ENCODE measurements at places on chromosomes 7 and 10.

DNA sequence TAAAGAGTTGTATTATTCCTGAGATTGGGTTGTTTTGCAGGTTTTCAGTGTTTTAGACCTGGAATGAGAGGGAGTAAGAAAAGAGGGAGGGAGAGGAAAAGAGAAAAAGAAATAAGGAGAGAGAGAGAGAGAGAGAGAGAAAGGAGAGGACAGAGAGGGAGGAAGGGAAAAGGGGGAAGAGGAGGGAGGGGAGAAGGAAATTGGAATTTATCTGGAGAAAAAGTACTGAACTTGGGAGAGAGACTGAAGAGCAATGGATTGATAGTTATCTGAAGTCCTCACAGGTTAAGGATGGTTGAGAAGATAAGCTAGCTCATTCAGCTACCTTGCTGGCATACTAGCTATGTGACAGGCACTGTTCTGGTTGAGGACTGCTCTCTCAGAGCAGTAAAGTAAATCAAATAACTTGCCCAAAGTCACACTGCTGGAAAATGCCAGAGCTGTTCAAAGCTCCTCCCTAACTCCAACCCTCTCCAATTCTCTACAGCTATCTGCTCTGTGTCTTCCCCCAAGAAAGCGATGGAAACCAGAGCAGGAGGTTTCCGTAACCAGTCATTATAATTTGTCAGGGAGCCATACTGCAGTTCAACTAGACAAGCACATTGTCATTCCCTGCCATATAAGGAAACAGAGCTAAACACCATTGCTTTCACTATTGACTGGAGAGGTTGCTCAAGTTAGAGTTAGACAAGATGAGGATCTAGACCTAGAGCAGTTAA is 10.7 kb downstream of the CALD1 start:
- no peak for DNase-seq

DNA sequence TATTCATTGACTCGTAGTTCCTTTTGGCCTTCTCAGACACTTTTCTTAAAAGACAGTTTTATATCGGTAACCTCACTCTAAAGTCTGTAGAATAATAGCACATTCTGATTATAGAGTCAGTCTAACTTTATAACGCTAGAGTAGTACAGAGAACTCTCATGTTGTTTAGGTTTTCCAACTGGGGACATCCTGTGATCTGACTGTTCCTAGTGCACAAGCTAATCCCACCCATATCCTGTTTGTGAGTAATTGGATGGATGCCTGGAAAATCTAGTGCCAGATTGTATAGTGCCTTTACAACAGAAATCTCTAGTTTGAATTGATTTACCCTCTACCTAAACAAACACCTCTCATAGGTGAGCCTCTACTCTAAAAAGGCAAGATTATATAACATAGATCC is 107.4 kb downstream of the ZEB1 start:
- no peak for DNase-seq

DNA sequence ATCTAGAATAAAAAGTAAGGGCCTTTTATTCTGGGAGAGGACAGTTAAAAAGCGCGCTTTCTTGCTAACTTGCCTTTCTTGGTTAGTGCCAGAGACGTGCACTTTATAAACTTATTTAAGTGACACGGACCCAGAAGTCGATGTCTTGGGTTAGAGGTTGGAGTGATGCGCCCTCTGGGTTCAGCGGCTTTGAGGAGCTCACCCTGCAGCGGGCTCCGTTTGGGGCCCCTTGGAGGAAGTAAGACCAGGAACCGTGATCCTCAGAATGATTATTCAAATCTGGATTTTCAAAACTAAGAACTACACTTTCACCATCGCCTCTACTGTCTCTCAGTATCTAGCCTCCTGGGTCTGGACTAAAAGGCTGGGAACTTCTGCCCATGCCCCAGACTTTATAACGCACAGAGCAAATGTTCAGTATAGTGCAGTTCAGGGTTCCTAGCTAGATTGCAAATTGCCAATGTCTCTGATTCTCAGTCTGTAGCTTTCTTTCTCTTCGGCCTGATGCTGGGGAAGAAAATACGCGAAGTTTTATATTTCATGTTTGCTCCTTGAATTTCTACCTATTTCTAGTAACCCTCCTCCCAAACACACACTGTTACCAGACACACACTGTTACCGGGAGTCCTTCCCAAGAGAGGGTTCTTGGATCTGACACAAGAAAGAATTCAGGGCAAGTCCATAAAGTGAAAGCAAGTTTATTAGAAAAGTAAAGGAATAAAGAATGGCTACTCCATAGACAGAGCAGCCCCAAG is 18.6 kb upstream of the SMO start:
- DNase-seq: no peak

DNA sequence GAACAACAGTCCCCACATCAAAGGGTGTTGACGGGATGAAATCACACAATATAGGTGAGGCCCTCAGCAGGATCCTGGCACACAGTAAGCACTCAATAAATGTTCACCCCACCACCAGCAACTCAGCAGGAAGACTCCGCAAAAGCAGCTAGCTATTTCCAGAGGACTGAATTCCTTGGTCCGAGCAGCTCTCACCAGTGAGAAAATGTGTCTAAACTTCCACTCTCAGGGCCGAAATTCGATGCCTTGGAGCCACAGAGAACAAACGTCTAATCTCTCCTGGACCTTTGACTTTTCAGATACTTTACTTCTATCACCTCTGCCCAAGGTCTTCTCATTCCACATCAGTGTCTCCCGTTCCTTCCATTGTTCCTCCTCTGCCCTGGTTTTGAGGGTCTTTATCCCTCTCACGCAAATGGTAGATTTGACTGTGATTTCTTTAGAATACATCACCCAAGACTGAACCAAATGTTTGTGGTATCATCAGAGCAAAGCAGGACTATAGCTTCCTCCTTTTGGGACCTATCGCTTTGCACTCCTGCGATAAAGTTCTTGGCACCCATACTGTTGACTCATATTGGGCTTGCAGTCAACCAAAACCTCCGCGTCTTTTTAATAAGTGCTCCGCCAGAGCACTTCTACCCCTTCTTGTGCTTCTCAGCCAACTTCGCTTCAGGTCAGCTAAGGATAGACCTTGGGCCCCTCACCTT is 903 bp upstream of the NT5C2 start:
- no peak for DNase-seq

DNA sequence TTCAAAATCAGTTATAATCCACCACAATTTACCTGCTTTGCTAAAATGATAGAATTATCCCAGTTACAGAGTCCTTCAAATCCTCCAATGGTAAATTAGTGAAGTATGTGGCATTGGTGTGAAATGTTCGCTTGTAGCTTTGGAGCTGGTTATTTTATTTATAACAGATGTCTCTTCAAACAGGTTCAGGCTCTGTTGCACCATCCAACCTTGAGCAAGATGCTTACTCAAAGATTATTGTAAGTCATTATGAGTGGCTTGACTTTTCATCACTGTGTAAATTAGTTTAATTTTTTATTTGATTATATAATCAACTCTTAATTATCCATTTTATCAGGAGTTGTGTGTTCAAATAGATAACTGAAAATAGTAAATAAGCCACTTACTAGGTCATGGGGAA is 99.4 kb downstream of the BTRC start:
- DNase-seq: no peak

DNA sequence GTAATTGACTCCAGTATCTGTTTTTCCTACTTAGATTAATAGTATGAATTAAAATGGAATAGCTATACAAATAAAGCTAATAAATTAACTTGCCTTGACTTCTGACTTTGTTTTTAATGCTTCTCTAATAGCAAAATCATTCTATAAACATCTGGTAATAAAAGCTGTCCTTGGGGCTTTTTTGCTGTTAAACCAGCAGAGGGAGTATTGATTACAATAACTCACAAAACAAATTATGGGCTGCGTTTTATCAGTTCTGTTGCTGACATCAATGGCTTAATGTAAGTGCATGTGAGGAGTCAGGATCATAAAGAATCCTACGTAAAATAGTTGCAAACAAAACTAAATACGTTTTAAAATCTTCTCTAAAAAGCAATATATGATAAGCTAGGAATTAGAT is 667.8 kb downstream of the PCDH15 start:
- DNase-seq: no peak

GRCh38 chr7:21099955-21100354 is 313.3 kb upstream of the SP8 start:
- no peak for DNase-seq

DNA sequence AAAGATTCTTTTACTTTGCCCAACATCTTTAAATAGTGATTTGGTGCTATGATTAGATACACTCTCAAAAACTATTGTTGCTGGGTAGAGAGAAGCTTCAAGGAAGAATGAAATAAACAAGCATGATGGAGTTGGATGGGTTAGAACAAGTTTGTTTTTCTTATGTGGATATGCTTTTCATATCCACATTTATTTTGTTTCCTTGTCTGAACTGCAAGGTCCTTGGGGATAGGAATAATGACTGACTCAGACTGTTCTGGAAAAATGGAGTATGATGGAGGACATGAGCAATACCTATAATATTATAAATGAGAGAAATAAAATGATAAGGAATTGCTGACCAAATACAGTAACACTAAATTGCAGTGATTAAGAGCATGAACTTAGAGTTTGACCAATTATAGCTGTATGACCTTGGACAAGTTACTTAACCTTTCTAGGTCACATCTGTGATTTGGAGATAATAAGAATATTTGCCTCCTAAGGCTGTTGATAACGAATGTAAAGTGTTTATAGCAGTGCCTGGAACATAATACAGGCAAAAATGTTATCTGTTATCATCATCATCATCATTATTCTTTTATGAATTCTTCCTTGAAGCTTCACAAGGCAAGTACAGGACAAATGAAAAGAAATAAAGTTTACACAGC is 847.5 kb downstream of the LRMDA start:
- no peak for DNase-seq

DNA sequence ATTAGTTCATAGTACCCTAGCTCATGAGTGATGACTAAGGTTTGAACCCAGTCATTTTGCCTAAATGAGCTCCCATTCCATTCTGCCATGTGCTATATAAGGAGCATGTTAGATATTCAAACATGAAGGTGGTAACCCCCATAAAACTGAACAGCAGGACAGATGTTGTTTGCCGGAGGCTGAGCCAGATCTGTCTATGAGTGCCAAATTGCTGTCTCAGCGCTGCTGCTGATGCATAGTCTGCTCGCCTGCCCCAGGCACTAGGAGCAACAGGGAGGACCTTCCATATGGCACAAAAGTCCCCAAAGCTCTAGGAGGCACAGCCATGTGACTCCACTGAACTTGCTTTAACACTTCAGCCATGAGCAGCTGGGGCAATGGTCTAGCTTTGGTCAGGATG is 466.0 kb upstream of the GHITM start:
- DNase-seq: no peak

- no peak for DNase-seq
Measured at GRCh38 chr10:43846968-43847367, 198.3 kb upstream of the ZNF32 start.

- no peak for DNase-seq
Measured at GRCh38 chr10:67668448-67668847, 27.5 kb downstream of the CTNNA3 start.

- no peak for DNase-seq
Measured at GRCh38 chr7:107035446-107035845, 9.1 kb upstream of the PRKAR2B start.

GRCh38 chr7:66443946-66444345 is 184.7 kb upstream of the KCTD7 start:
- DNase-seq: no peak

DNA sequence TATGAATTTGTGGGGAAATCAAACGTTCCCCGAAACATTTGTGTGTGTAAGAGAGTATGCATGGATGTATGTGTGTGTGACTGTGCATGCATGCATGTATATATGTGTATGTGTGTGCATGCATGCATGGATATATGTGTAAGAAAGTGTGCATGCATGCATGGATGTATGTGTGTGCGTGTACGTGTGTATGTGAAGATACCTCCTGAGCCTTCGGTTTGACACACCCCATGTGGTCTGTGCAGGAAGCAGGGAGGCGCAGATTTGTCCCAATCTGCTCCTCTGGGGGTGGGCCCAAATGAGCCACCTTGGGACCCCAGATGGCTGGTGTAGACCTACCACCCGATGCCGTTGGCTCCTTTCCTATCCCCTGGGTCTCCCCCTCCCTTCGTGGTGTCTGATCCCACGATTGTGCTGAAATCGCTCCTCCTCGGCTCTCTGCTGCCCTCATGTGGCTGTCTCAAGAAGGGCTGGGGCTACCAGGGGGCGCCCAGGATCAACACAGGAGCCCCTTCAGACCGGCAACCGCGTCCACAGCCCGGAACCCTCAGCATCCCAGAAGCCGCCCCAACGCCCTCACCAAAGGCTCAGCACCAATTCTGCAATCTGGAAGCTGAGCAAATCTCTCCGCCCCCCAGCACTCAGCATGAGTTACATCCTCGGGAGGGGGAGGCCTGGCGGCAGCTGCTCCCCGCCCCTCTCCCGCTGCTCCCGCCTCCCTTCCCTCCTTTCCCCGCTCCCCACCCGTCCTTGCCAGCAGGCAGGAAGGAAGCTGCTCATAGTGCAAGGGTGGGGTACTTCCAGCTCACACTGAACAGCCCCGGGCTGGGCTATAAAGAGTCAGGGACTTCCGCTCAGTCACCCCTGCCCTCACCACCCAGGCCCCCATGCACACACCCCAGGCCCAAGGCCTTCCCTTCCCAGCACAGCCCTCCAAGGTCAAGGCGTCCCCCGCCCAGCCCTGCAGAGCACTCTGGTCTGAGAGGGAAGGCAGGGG is 2.3 kb upstream of the NOS3 start:
- peak; percentile 73 for DNase-seq

DNA sequence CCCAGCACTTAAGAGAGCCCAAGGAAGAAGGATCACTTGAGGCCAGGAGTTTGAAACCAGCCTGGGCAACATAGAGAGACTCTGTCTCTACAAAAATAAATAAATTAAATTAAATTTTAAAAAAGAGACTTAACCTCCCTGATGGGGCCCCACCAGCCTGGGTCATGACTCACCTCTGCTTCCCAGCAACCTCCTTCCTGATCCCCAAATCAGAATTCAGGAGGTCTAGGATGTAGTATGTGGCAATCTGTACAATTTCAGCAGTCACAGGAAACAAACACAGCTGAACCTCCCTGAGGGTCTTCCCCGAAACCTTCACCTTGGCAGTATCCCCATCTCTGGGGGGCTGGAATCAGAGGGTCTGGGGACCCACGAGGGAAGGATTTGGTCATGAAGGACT is 9.7 kb upstream of the PPP1R35 start:
- no peak for DNase-seq

- no peak for DNase-seq
Measured at GRCh38 chr7:103797647-103798307, 191.7 kb downstream of the RELN start.

- DNase-seq: no peak
Measured at GRCh38 chr7:111320133-111320532, 229.2 kb downstream of the LRRN3 start.

DNA sequence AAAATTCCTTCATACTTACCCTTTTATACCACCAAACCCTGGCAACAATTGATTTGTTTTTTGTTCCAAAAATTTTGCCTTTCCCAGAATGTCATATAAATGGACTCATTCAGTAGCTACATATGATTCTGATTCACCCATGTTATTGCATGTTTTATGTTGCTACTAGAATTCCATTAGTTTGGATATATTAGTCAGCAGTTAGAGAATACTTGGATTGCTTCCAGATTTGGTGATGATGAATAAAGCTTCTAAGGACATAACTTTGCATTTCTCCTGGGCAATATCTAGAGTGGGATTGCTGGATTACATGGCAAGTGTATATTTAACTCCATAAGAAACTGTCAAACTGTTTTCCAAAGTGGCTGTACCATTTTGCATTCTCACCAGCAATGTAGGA is 806.9 kb downstream of the DNAJB9 start:
- DNase-seq: no peak

- no peak for DNase-seq
Measured at GRCh38 chr10:125187238-125188194, 27.2 kb upstream of the CTBP2 start.

GRCh38 chr7:101560856-101561255 is 68.2 kb downstream of the MYL10 start:
- DNase-seq: no peak
